ENCODE measurements at places on chromosomes 6 and 20.

DNA sequence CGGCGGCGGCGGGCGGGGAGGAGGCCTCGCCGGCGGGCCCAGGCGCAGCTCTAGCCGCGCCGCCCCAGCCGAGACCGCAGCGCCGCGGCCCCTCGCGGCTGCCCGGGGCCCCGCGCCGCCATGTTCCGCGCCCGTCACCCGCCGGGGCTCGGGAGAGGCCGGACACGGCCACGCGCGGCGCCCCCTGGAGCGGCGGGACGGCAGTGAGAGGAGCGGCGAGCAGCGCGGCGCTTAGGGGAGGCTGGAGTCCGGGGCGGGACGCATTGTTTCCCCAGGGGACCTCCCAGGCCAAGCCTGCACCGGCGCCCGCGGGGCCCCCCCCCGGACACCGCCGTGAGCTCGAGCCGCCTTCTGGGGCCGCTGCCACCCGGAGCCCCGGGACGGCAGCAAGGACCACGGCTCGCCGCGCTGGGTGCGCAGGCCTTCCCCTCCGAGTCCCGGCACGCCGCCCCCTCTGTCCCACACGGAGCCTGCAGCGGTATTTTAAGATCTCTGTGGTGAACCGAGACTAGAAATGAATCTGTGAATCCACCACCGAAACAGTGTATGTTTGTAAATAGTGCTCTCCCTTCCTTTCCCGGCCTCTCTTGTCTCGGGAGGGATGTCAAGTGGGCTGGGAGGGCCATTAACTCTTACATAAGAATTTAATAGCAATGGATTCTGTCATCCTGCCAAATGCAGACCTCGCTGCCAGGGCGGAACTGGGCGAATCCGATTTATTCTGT is 424 bp upstream of the KIF13A start:
- peaks cover 7% of the 10 kb centered on the region for H3K4me1 ChIP-seq
- DNase-seq = peak; percentile 32
- no peak overlapping the region for H3K27ac ChIP-seq
- peak overlapping the region; percentile 73 for H3K4me3 ChIP-seq
- no peaks in the 10 kb centered on the region for H3K36me3 ChIP-seq

DNA sequence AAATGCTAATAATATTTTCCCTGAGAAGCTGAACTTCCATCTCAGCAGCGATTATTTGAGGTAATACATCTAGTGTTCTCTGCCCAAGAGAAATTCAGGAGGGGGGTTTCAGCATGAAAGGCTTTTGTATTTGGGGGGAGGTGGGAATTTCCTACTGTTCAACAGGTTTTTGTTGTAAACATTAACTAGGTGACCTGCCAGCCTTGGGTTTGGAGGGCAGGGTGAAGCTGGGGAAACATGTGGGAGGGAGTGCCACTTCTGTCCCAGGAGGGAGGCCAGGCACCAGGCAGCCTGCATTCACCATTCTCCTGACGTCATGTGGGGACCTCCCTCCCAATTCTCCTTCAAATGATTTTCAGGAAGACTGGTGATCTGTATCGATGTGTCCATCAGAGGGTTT is 37.7 kb upstream of the PKHD1 start:
- peaks cover 21% of the 10 kb centered on the region for H3K27me3 ChIP-seq
- H3K27ac ChIP-seq = no peak overlapping the region
- no peaks in the 10 kb centered on the region for H3K4me1 ChIP-seq
- H3K4me3 ChIP-seq = no peak overlapping the region
- H3K36me3 ChIP-seq = no peaks in the 10 kb centered on the region
- no peak for DNase-seq

DNA sequence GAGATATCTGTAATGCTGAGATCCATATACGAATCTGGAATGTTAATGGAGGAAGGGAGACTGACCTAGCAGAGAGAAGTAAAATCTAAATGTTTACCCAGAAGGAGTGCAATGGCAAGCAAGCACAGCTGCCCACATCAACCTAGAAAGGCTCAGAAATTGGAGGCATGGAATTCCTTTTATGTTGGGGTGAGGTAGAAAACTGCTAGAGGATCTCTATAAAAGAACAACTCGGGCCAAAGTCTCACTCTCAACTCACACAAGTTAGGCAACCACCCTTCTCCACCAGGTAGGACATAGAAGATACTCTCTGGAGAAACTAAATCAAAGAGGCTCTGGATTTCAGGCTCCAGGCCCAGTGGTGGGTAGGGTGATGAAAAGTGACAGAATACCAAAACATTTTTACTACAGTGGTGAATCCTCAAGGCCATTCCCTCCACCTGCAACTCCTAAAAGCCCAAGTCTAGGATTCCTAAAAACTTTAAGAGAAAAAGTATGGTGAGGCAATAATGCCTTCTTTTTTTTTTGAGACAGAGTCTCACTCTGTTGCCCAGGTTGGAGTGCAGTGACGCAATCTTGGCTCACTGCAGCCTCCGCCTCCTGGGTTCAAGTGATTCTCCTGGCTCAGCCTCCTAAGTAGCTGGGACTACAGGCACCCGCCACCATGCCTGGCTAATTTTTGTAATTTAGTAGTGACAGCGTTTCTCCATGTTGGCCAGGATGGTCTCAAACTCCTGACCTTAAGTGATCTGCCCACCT is 9.5 kb upstream of the ADGRG6 start:
- no peaks in the 10 kb centered on the region for H3K36me3 ChIP-seq
- peaks cover 10% of the 10 kb centered on the region for H3K27me3 ChIP-seq
- DNase-seq = no peak
- H3K4me3 ChIP-seq = no peak overlapping the region
- H3K27ac ChIP-seq = no peak overlapping the region

DNA sequence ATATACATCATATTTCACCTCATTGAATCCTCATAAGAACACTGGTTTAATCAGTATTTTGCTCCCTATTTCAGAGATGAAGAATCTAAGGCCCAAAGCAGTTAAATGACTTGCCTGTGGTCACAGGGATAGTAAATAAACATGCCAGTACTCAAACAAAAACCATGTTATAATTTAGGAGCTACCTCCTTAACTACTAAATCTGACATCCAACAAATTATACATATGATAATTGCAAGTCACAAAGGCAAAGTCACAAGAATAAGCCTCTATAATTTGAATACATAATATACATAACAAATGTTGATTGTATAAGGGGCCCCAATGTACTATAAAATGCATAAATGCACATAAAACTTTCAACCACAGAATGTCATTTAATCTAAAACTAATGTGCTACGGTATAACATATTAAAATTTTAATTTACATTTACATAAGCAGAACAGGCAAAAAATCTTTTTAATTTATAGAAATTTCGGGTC is 157.4 kb upstream of the SLC22A16 start:
- H3K36me3 ChIP-seq = no peaks in the 10 kb centered on the region
- no peak overlapping the region for H3K27ac ChIP-seq
- H3K4me1 ChIP-seq = no peaks in the 10 kb centered on the region
- DNase-seq = no peak
- no peak overlapping the region for H3K4me3 ChIP-seq
- H3K27me3 ChIP-seq = no peaks in the 10 kb centered on the region

GRCh38 chr6:153092082-153093013 is 38.7 kb downstream of the RGS17 start:
- DNase-seq = no peak
- H3K36me3 ChIP-seq = no peaks in the 10 kb centered on the region
- H3K4me1 ChIP-seq = no peaks in the 10 kb centered on the region
- H3K4me3 ChIP-seq = no peak overlapping the region
- H3K27me3 ChIP-seq = no peaks in the 10 kb centered on the region
- H3K27ac ChIP-seq = no peak overlapping the region

DNA sequence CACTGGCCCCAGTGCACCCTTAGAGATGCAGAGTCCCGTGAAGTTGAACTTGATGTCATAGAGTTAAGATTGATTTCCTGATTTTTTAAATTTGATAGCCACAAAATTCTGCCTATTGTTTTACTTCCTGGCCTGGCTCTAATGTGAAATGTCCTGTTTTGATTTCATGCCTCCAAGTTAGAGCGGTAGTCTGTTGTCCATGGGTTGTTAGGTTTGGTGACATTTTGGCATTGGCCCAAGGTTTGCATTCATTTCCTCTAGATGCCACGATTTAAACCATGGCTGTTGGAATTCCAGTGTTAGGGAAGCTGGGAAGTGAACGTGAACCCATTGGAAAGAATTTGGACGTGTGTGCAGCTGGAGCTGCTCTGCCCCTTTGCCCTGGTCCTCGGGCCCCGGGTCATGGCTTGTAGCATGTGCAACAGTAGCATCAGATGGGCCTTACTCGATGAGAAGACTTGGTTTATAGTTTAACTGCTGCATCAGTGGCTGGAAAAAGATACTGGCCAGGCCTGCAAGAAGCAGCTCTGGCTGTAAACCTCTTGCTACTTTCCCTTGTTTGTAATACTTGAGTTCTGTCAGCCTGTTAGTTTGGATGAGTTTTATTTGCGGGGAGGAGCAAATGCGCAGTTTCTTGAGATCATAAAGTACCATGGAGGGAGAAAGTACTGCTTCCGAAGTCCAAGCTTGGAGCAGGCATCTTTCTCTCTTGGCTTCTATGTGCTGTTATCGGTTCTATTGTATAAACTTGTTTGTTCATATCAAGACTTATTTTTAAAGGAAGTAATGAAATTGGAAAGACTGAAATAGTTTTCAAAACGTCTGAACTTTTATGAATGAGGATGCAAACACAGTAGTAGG is 121.4 kb upstream of the CLDN20 start:
- H3K36me3 ChIP-seq = peaks cover 8% of the 10 kb centered on the region
- H3K4me3 ChIP-seq = peak overlapping the region; percentile 75

DNA sequence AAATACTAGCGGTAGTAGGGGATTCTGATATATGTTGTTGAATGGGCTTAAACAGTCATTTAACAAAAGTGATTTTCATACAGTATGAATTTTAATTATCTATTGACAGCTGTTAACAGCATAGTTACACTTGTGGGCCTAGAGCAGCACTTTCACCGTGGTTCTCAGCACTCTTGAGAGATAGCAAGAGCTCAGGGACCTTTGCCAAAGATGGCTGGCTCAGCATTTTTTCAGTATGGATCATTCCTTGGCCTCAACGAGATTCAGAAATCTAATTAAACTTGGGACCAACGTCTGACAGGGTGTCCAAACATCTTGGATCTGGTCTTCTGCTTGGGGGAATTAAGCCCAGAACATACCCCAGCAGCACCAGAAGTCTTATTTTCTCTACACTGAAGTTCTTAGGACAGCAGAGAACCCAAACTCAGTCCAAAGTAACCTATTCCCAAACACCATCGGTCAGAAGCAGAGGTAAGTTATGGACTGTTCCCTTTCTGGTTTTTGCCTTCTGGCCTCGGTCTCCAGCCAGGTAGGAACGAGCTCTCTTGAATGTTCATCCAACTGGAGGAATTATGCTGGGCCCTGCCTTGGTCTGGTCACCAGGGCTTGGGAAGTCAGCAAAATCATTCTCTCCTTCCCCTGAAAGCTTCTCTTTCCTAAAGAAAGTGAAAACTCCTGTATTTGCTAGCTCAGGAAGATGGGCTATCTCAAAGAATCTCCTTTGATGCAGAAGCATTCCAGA is 25.7 kb downstream of the PRPH2 start:
- no peak overlapping the region for H3K4me3 ChIP-seq
- peaks cover 23% of the 10 kb centered on the region for H3K36me3 ChIP-seq
- no peak overlapping the region for H3K27ac ChIP-seq
- no peaks in the 10 kb centered on the region for H3K27me3 ChIP-seq

DNA sequence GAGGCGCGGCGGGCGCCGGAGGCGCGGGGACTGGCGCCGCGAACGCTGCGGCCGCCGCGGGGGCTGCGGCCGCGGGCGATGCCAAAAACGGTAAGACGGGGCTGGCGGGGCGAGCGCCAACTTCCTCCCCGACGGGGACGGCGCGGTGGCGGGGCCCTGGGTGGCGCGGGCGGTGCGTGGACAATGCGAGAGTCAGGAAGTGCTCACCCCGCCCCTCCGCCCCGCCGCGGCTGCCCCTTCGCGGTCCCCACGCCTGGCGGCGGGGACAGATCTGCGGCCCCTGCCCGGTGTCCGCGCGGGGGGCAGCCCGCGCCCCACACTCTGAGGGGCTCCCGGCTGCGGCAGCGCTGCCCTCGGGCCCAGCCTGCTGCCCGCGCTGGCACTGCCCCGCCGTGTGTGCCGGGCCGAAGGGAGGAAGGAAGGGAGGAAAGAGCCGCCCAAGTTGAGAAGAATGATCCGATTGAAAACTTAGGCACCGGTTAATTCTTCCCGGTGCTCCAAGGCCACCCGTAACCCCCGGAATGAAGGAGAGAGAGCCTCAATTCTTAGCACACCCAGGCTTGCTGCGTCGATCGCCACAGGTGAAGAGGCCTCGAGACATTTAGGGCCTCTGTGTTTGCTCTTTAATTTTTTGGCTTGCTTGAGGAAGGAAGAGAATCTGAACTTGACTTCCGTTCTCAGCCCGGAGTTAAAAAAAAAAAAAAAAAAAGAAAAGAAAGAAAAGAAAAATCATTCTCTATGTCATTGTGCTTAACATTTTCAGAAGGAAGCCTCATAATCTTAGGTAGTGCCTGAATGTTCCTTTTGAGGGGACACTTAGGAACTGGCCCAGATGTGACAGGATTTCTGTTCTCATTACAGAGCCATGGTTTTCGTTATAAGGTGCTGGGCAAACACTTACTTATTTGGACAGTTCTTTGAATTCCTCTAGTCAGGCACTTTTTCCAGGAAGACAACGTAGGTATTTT is 982 bp downstream of the HECA start:
- H3K36me3 ChIP-seq = peaks cover 36% of the 10 kb centered on the region
- H3K4me1 ChIP-seq = peaks cover 75% of the 10 kb centered on the region
- H3K27me3 ChIP-seq = no peaks in the 10 kb centered on the region
- peak overlapping the region; percentile 93 for H3K27ac ChIP-seq

DNA sequence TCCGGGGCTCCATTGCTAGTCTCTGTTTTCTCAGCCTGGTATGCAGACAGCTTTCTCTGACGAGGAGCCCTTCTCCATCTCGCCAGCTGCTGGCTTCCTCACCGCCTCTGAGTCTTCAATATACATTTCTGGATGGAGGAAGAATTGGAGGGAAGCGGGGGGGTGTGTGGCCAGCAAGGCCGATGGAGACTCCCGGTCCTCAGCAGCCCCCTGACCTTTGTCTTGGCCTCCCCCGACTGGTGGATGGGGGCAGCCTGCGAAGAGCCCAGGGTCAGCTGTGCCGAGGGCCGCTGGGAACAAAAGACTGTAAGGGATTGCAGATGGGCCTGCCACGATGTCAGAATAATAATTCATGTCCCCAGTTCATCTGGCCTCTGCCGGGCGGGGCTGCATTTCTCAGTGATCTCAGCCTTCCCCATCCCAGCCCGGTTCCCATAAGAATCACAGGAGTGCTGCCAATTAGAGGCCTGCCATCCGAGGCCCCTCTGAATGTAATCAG is 54.3 kb upstream of the STX16 start:
- peaks cover under 1% of the 10 kb centered on the region for H3K27me3 ChIP-seq
- H3K36me3 ChIP-seq = no peaks in the 10 kb centered on the region
- no peak for DNase-seq
- no peak overlapping the region for H3K27ac ChIP-seq
- H3K4me1 ChIP-seq = no peaks in the 10 kb centered on the region

- H3K36me3 ChIP-seq = peaks cover 70% of the 10 kb centered on the region
- H3K4me1 ChIP-seq = no peaks in the 10 kb centered on the region
- H3K27me3 ChIP-seq = no peaks in the 10 kb centered on the region
- no peak for DNase-seq
These were observed 122.9 kb downstream of the ZMYND8 start for GRCh38 chr20:47233333-47234188.

DNA sequence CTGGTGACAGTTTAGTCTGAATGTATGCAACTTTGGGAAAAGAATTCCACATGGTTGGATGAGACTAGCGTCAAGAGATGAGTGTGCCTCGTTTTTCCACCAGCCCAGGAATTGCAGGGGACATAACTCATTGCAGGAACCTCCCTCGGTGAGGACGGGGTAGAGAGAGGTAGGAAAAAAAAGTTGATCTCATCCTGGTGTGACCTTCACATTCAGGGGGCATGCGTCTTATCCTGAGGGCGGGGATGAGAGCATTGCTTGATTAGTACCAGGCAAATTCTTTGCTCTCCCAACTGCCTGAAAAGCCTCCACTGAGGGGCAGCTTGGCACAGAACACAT is 11.8 kb downstream of the TLDC2 start:
- DNase-seq = no peak
- H3K27me3 ChIP-seq = no peaks in the 10 kb centered on the region

Measured in activated CD8-positive, alpha-beta T cell treated with anti-CD3 and anti-CD28 coated beads, Interleukin-2, amount 10 ng/mL, durations not matched to agents 7 days and 5 days (primary cell).